ENCODE measurements at places on chromosomes 5 and 9. TPM values are rescaled to one million over a fixed set of nuclear protein-coding genes. Genes with fewer than 3 reads are reported as not detected.

The VCAN gene
- 234 TPM for total RNA-seq

The MLANA gene
- not detected for total RNA-seq

The COL27A1 gene
- 15.3 TPM for total RNA-seq

The BTNL3 gene
- total RNA-seq = not detected

The UGT3A2 gene
- total RNA-seq = 0.64 TPM

The RLN1 gene
- 0.84 TPM for total RNA-seq

- H3K36me3 ChIP-seq = no peaks in the 10 kb centered on the region
- no peaks in the 10 kb centered on the region for H3K4me1 ChIP-seq
- DNase-seq = no peak
- H3K4me3 ChIP-seq = no peak overlapping the region
- H3K27me3 ChIP-seq = no peaks in the 10 kb centered on the region
- no peak overlapping the region for H3K27ac ChIP-seq
Measured at GRCh38 chr5:91816681-91817080, 433.6 kb upstream of the ARRDC3 start.

GRCh38 chr5:54693936-54694657, 176.5 kb downstream of the SNX18 start:
- no peak overlapping the region for H3K4me3 ChIP-seq
- no peaks in the 10 kb centered on the region for H3K27me3 ChIP-seq
- peaks cover 11% of the 10 kb centered on the region for H3K4me1 ChIP-seq
- DNase-seq = no peak
- H3K36me3 ChIP-seq = peaks cover 1% of the 10 kb centered on the region

DNA sequence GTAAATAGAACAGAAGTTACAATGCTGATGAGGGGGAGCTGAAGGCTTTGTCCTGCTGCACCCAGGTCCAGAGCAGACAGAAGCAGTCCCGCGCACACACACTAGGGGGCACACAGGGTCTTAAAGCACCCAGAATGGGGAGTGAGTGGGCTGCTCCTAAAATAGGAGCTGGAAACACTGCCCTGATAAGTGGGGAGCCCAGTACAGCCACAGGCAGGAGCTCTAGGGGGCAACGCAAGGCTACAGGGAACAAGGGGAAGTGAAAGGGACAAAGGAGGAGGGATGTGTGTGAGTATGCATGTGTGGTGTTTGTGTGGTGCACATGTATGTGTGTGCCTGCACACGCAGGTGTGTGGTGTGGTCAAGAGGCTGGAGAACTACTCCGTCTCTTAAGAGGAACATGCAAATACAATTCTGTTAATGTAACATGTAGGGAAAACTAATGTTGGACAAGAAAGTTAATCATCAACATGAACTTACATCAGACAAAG, 191.5 kb downstream of the ROR2 start:
- no peaks in the 10 kb centered on the region for H3K27me3 ChIP-seq
- H3K4me1 ChIP-seq = peaks cover 5% of the 10 kb centered on the region
- DNase-seq = peak; percentile 70
- peaks cover 9% of the 10 kb centered on the region for H3K36me3 ChIP-seq

DNA sequence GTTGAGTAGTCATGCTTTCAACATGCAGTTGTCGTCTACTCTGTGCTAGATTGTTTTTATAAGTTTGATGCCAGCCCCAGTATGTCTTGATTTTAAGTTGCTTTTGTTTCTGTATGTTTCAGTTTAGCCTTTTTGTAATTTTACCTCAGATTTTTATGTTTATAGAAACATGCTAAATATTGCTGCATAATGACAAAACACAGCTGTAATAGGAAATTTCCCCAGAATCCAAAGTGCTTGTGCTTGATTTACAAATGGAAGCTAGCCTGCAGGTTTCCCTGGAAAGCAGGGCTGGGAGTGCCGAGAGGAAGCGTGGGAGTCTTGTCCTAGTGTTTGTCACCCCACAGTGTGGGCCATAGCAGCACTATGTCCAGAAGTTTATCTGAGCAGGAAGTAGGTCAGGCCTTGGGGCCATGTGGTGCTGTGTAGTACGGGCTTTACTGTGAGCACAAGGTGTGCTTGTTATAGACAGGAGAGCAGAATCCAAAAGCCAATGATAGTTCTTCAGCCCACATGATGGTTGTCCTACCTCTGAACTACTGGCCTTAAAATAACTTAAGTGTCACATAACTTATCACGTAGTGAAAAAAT, 100.0 kb upstream of the NREP start:
- no peaks in the 10 kb centered on the region for H3K27me3 ChIP-seq
- no peaks in the 10 kb centered on the region for H3K36me3 ChIP-seq
- H3K27ac ChIP-seq = no peak overlapping the region

GRCh38 chr5:54700986-54701578, 183.5 kb downstream of the SNX18 start:
- H3K4me3 ChIP-seq = no peak overlapping the region
- no peaks in the 10 kb centered on the region for H3K27me3 ChIP-seq
- no peaks in the 10 kb centered on the region for H3K36me3 ChIP-seq
- H3K4me1 ChIP-seq = peaks cover 33% of the 10 kb centered on the region

- peaks cover 21% of the 10 kb centered on the region for H3K27me3 ChIP-seq
- H3K4me3 ChIP-seq = no peak overlapping the region
- H3K4me1 ChIP-seq = peaks cover 17% of the 10 kb centered on the region
Measured at GRCh38 chr9:69188975-69189374, 14.9 kb downstream of the TJP2 start.

- no peaks in the 10 kb centered on the region for H3K36me3 ChIP-seq
- H3K27me3 ChIP-seq = no peaks in the 10 kb centered on the region
Measured at GRCh38 chr9:134811673-134812342, 68.8 kb upstream of the FCN2 start.
